Left lung (tissue), 14 donors: ENCODE measurements at places on chromosomes 1 and 21. TPM values are rescaled to one million over a fixed set of nuclear protein-coding genes. Genes with fewer than 3 reads are reported as not detected.

GRCh38 chr1:200971428-200971903 lies 52.0 kb downstream of the KIF21B start:
- DNase-seq, result no peak

GRCh38 chr1:208170252-208170651 lies 73.9 kb downstream of the PLXNA2 start:
- DNase-seq, result no peak

- no peak for DNase-seq
Measured at GRCh38 chr21:46115441-46116188, 17.7 kb downstream of the COL6A2 start.

DNA sequence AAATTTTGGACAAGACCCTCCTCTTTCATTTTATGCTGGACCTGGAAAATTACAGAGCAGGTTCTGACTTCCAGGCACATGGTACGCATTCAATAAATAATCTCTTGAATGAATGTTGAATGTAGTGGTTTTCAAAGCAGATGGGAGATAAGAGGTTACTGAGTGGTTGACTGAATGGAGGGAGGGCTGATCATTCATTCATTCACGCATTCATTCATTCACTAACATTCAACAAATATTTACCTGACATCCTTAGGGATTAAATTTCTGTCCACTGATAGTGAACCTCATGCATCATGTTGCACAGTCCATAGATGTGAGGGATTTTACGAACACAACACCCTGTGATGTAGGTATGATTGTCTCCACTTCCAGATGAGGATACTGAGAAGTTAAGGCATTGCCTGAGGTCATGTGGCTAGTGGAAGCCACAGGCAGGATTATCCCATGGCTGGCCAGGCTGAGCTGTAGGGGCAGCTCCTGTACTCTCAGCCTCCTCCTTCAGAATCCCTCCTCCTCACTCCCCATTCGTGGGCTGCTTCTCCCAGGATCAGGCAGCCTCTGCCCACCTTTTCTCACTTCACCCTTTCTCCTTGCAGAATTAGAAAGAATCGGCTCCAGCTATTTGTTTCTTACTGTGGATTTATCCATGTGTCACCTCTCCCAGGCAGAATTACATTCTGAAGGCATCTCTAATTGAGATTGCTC lies 48.4 kb upstream of the ATP5PO start:
- no peak for DNase-seq

GRCh38 chr1:99269321-99269720 lies 5.0 kb downstream of the PLPPR4 start:
- DNase-seq, result no peak

DNA sequence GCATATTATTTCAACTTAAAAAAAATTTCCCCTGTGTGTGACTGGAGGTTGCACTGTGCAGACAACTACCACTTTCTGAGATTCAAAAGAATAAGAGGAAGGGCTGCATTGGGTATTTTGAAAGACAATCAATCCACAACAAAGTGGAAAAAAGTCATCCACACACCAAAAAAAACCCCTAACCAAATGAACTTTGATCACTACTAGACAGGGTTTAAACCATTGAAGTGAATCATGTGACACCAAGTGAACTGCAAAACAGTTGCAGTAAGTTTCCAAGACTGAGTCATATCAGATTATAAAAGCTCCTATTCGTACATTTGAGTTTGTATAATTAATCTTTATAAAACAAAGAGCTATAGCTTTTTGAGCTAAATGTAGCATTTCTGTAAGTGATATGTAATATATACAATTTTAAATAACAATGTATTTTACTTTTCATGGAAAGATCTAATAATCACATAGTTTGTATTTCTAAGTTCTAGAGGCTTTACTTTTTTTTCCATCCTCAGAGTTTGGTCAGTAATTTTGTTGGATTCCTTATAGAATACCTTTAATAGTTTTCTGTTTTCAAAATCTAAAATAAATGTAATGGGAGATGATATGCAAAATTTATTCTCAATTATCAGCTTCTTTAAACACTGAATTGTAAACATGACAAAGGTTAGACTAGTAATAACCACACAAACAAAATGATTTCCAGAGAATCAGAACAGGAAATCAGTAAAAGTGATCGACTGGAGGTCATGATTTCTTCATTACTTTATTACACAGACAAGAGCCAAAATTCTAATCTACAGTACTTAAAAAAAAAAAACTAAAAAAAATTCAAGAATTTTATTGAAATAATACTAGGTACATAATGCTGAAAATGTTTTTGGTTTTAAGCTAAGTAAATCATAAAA lies 50.5 kb upstream of the GFI1 start:
- DNase-seq, result no peak

DNA sequence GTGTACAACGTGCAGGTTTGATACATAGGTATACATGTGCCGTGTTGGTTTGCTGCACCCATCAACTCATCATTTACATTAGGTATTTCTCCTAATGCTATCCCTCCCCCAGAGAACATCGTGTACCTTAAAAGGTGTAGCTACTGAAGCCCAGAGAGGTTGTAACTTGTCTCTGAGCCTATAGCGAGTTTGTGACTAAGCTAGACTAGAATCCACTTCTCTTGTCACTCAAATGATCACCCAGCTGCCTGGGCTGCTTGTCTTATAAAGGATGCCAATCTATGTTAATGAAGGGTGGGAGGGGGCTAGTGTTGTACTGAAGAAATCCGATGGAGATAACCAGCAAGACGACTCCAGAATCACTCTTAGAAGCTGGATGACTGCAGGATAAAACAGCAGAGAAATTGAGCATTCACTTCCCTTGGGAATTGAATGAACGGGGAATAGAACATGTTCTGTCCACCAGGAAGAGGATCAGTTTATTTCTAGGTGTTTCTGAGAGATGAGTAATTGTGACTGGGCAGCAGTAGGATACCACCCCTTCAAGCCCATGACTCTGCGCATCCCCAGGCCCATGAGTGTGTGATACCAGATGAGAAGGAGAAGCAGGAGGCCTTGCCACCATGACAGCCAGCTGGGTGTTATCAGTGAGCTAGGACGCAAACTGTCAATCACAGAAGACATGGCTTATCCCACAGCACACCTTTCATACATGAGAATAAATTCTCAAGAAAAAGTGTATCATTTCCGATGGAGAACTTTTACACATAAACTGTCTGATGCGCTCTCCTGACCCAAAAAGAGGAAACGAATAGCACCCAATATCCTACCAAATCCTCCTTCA lies 390.4 kb downstream of the NTNG1 start:
- DNase-seq, result no peak

DNA sequence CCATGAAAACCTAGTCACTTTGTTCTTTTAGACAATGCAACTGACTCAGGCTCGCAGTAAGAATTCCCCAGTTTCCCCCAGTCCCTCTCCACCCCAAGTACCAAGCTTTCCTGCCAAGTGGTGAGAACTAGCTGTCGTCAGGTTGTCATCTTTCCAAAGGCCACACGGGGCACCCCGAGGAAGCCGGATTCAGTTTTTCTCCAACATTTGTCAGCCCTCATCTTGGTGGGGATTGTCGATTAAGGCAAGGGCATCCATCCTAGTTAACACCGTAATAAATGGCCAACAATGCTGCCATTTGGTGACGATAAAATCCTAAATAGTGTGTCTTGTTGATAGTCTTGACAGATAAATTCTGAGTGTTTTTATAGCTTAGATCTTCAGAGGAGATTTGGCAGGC lies 55.9 kb upstream of the PROX1 start:
- DNase-seq, result no peak

DNA sequence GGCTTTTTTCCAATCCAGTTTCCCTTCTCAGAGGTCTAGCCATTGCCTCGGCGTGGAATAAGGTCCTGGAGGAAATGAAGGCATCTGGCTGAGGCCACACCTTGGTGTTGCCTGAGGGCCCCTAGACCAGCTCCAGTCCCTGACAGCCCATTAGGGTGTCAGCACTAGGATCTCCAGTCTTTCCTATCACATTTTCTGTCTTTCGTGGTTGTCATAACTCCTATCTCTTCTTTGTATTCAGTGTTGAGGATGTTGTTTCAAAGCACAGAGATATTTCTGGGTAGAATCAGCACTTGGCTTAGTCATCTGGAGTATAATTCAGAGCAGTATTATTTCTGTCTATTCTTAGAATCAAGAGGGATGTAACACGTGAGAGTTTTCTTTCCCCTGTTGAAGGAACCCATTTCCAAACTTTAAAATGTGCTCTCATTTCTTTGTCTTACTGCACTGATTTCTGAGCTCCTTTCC lies 844.3 kb downstream of the KCNT2 start:
- DNase-seq, result no peak

The GRIK3 gene
- 1.2 TPM for polyA plus RNA-seq

The HIVEP3 gene
- 7.2 TPM for polyA plus RNA-seq

The DCST2 gene
- polyA plus RNA-seq, result 2.0 TPM

The CLCNKB gene
- 5.5 TPM for polyA plus RNA-seq

The BTBD8 gene
- polyA plus RNA-seq, result 12.1 TPM

The TRIM67 gene
- polyA plus RNA-seq, result 1.1 TPM

The PFKFB2 gene
- 13.4 TPM for polyA plus RNA-seq

The PADI2 gene
- 10.9 TPM for polyA plus RNA-seq

The TMEM82 gene
- not detected for polyA plus RNA-seq

The ERG gene
- 44.6 TPM for polyA plus RNA-seq

The UBE2U gene
- polyA plus RNA-seq, result 0.41 TPM

The CFAP410 gene
- 31.5 TPM for polyA plus RNA-seq

The PDE4B gene
- polyA plus RNA-seq, result 30.9 TPM
